ENCODE measurements at places on chromosomes 3 and 15. TPM values are rescaled to one million over a fixed set of nuclear protein-coding genes. Genes with fewer than 3 reads are reported as not detected.

GRCh38 chr15:66963710-66964109, 101.7 kb upstream of the SMAD3 start:
- no peak for DNase-seq

DNA sequence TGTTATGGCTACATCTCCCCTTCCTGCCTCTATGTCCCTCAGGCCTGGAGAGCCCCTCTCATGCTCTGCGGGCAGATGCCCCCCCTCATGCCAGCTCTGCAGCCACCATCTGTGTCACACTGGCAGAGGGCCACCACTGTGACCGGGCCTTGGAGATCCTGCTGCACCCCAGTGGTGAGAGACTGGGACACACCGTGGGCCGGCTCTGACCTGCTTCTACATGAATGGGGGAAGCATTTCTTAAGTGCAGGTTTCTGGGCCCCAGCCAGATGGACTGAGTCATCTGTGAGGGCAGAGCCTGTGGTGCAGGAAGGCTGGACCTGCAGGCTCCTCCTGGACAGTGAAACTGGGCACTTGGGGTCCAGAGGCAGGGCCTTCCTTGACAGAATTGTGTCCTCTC, 4.8 kb downstream of the VWA5B2 start:
- peak; percentile 79 for DNase-seq

BMF gene
- total RNA-seq, result 43.4 TPM

NMB gene
- total RNA-seq, result 12.0 TPM

GRK7 gene
- total RNA-seq, result not detected

EFHB gene
- total RNA-seq, result 0.33 TPM

GRCh38 chr3:104734627-104735026, 632.1 kb upstream of the ALCAM start:
- DNase-seq, result no peak

GRCh38 chr3:9678493-9678892, 25.1 kb upstream of the CPNE9 start:
- DNase-seq, result no peak

NGLY1 gene
- total RNA-seq, result 23.3 TPM

BUB1B gene
- total RNA-seq, result 16.5 TPM

ACSBG1 gene
- total RNA-seq, result not detected

DNA sequence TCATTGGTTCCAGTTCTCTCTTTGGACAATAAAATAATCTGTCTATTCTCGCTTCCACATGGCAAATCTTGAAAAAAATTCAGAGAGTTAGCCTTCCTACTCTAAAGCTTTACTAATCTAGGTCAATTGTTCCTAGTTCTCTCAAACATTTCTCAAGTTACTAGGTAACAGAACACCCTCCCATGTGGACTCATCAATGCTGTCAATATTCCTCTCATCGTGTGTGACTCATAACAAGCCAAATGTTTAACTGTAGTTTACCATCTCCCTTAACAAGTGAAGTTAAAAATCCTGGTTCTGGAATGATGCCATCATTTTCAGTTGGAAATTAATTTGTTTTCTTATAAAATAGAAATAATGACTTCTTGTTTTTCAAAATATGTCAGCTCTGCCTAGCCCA, 438.6 kb downstream of the ROBO1 start:
- peak; percentile 35 for DNase-seq

- DNase-seq, result no peak
Measured at GRCh38 chr3:59284926-59285325, 235.1 kb upstream of the CFAP20DC start.

TMED3 gene
- 132 TPM for total RNA-seq

DNA sequence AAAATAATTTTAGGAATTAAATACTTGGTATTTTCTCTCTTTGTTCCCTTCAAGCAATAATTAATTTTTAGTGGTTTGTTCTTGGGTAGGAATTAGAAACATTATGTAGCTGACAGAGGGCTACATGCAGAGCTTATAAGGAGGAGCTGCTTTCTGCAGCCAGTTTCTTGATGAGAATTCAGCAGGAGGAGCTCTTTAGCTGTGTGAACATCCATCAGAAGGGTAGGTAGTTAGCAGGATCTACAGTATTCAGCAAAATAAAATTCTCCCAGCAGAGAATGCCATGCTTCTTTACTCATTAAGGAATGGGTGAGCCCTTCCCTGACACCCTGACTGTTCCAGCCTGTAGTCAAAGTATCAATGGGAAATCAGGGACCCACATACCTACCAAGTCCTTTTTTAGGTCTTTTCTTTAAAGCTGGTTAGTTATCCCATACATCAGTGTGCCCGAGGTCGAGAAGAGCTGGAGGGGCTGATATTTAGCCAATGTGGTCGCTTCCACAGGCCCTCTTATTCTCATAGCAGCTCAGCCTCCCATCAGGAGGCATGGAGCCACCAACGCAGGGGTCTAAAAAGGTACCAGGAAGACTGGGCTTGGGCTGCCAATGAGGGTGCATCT, 54.0 kb downstream of the KCNAB1 start:
- DNase-seq, result no peak

PRR20G gene
- not detected for total RNA-seq

LRRN1 gene
- 26.8 TPM for total RNA-seq

LMAN1L gene
- not detected for total RNA-seq

- no peak for DNase-seq
Measured at GRCh38 chr15:95763426-95763825, 567.1 kb upstream of the NR2F2 start.

DNA sequence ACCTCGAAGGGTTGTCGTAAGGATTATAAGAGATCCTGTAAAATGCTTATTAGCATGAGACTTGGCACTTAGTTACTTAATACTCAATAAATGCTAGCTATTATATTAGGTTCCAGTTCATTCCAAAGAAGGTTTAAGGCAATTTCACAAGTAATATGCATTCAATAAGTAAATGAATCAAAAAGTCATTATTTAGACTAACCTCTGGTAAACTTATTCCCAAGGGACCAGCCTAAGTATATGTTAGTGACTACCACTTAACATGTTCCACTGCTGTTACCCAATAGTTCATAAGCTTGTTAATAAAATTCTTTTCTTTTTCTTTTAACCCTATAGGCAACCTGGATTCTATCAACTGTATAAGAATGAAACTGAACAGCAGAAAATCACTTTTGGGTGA, 5.1 kb downstream of the PDCD10 start:
- DNase-seq, result no peak

SEMA6D gene
- 1.7 TPM for total RNA-seq

- DNase-seq, result no peak
Measured at GRCh38 chr3:33171580-33171979, 47.0 kb downstream of the SUSD5 start.

GRCh38 chr3:16504242-16504641, 9.3 kb downstream of the RFTN1 start:
- DNase-seq, result no peak

MOBP gene
- total RNA-seq, result 0.08 TPM

ARHGEF26 gene
- total RNA-seq, result 2.5 TPM

- no peak for DNase-seq
Measured at GRCh38 chr15:71678191-71678590, 132.2 kb upstream of the NR2E3 start.

DNA sequence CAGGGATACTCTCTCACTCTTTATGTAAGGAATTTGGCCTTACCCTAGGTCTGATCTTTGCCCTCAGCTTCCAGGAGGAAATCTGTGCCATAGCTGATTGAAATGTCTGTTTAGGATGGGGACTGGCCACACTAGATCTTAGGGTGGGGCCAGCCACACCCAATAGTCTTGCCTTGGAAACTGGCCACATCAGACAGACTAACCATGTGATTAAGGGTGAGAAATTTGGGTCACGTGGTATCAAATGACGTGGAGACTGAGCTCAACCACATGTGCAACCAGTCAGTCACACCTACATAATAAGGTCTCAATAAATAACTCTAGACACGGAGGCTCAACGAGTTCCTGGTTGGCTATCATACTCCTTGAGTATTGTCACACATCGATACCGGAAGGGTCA, 113.5 kb downstream of the CNTN3 start:
- no peak for DNase-seq

DNA sequence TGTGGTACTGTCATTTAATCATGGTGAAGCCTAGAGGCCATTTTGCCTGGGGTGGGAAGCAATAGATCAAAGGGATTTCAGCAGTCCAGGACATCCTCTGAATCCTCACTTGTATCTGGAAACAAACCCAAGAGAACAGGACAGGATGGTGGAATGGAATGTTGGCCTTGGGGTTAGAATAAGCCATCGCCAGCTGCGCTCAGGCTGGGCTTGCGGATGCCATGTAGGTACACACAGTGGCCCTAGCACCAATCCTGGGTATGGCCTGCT, 76.5 kb upstream of the ALDH1A3 start:
- no peak for DNase-seq

- DNase-seq, result no peak
Measured at GRCh38 chr15:68210821-68211655, 5.9 kb upstream of the CALML4 start.

DNA sequence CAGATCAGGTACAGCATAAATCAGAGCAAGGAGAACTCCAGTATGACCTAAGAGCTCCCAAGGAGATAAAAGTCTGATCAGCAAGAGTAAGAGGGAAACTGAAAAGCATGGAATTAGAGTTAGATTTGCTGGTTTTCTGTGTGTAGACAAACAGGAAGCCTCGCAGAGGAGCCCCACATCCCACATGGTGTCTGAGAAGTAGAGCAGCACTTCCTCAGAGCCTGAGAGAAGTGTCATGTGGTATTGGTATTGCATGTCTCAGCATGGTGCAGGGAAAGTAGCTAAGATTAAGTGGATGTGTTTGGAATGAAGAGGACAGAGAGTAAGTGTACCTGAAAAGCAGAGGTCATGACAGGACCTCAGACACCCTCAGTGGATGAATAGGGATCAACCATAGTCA, 175.4 kb upstream of the GBE1 start:
- no peak for DNase-seq

COL6A5 gene
- not detected for total RNA-seq

DNA sequence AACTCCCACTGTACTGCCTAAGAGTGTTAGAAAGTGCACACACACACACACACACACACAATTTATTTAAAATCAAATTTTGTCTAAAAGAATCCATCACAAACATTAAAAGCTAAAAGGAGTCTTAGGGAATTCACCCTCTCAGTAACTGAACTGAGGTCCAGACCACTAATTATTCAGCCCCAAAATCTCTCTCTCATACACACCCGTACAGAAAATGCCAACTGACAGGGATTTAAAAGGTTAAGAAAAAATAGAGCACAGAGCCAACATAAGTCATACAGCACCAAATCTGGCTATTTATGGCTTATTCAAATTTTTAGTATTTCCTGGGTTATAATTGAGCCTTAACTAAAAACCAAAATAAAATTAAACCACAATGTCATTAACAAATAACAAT, 20.7 kb downstream of the GBE1 start:
- no peak for DNase-seq

NUSAP1 gene
- total RNA-seq, result 21.3 TPM

DNA sequence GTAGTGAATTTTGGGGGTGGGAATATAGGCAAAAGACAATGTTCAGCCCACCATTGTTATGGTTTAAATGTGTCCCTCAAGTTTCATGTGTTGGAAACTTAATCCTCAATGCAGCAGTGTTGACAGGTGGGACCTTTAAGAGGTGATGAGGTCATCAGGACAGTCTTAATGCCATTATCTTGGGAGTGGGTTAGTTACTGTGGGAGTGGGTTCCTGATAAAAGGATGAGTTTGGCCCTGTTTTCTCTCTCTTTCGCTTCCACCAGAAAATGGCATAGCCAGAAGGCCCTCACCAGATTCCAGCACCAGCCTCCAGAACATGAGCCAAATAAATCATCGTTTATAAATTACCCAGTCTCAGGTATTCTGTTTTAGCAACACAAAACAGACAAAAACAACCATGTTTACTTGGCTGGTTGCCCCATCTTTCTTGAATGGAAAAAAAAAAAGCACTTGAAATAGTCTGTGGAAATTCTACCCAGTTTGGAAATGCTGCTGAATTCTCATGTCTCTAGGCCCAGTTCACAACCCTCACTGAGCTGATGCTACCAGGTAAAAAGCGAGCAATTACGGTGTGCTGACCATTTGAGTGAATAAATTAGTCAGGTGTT, 31.0 kb upstream of the MFSD1 start:
- DNase-seq, result no peak

GOLGA6L10 gene
- total RNA-seq, result 0.84 TPM

ASB7 gene
- 17.3 TPM for total RNA-seq

CASR gene
- 0.04 TPM for total RNA-seq

DNA sequence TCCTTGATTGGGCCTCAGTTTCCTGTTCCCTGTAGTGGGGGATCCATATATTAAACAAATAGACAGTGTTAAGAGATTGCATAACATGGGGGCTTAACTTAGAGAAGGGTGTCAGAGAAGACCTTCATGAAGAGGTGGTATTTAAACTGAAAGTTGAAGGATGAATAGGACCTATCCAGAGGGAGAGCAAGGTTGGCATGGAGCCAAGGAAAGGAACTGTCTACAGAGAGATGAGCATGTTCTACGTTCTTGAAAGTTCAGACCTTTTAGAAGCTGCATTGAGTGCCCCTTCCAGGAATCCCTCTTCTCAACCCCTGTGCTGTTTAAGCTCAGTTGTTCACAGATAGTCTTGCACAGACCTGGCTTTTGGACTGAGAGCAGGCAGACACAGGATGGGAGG, 2.4 kb downstream of the HTD2 start:
- no peak for DNase-seq

DNA sequence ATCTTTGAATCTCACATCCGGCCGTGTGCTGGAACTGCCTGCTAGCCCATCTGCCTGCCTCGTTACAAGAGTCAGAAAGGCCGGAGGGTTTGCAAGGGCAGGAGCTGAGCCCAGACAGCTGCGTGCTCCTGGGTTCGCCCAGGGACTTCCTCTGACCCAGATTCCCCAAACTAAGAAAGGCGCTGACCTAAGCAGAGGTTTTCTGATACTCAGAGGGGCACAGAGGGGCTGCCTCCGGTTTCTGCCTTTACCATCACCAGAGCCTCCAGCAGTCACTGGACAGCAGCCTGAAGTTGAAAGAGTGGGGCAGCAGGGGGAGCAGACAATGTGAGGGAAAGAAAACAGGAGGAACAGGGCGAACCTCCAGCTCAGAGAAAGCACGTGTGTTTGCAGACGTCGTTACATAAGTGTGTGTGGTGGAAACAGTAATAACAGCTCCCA, 33.4 kb upstream of the RAD18 start:
- no peak for DNase-seq

DNA sequence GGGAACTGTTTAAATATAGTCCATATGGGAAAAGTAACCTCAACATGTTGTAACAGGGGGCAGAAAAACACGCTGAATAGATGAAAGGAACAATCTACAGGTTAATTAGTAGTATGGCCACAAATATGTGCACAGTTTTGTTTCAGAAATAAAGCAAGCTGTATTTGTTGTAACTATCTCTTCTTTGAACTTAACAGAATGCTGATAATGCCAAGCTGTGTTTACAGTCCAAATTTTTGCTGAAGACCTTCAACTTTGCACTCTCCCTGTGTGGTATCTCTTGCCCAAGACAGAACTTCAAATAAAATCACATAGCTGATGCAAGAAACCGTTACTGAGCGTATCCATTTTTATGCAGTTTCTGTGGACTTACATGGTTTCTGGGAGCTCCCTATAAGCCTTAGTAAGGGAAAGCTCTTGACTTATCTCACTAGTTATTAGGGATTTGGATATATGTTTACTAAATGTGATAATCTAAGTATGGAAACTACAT, 425.4 kb upstream of the TPRG1 start:
- DNase-seq, result no peak

ATP2B2 gene
- total RNA-seq, result not detected
